Stimulated activated naive B cell treated with anti-CD40 and anti-IgM and Interleukin-4, amounts not matched to agents 10 μg/mL and 1 μg/mL and 100 μg/mL, for 72 hours (primary cell): ENCODE measurements at places on chromosomes 2 and 18.

- DNase-seq = no peak
Measured at GRCh38 chr18:845152-845819, 33.2 kb upstream of the YES1 start.

- DNase-seq = no peak
Measured at GRCh38 chr2:71082402-71083252, 14.2 kb downstream of the NAGK start.

DNA sequence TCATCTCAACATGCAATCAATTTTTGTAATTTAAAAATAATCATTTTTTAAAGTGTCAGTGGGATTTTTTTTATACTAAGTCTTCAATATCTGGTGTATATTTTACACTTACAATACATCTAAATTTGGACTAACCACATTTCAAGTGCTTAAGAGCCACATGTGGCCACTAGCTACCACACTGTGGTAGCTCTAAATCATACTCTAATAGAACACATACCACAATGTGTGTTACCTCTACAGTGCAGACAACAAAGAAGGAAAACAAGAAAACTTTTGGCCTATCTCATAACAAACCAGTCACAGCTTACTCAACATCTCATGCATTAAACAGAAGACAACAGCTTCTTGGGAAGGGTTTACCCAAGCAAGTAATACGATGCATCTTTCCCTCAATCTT is 24.5 kb downstream of the PIAS2 start:
- no peak for DNase-seq

GRCh38 chr18:28494151-28494550 is 317.2 kb upstream of the CDH2 start:
- DNase-seq = no peak

- no peak for DNase-seq
Measured at GRCh38 chr2:187541086-187542085, 12.8 kb downstream of the TFPI start.

DNA sequence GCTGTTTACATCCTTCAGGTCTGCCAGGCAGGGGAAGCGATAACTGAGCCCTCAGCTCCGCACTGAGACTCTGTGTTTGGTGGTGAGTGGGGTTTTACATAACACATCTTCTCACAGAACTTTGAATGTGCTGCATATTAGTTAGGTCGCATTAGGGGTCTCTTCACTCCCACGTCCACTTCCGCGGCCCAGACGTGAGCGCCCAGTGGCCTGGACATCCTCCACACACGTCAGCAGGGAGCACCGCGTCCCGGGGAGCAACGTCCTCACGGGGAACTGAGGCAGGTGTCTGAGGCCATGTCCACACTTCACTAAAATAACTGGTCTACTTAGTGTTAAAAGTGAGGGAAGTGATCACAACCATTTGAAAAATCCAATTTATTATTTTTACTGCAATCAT is 100.4 kb upstream of the SATB2 start:
- DNase-seq = no peak

GRCh38 chr2:241905716-241906377 is 36.3 kb downstream of the RTP5 start:
- no peak for DNase-seq

DNA sequence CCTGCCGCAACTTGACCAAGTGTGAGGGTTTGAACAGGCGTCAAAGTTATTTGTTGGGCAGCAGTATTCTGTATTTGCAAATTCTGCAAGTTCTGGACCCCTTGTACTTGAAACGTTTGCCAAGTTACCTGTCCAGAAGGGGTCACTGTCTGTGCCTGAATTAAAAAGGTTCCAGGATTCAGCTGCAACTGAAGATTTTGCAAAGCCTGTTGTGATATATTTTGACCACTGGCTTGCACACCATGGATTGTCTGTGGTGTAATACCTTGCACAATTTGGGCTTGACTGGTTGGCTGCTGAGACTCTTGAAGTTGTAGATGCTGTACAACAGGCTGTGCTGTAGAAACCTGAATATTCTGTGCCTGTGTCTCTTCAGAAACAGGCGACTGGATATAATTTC is 10.2 kb downstream of the SP3 start:
- DNase-seq = no peak

DNA sequence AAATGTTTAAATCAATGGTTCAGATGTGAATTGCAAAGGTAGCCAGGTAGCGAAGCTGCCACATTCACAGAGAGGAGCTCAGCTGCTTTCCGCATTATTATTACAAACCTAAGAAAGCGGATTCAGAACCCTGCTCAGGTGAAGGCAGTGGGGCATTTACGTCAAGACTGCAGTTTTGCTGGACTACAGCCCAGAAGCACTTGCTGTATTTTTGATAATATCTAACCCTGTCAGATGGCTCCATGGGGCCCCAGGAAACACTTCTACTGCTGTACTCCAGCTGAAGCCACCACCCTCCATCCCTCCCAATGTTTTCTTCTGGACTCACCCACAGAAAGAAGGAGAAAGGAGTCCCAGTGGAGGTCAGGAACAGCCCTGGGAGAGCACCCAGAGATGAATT is 96.9 kb downstream of the TPO start:
- DNase-seq = no peak

- DNase-seq = no peak
Measured at GRCh38 chr18:51068105-51068504, 38.1 kb downstream of the SMAD4 start.

GRCh38 chr18:61865466-61866175 is 27.2 kb downstream of the RNF152 start:
- DNase-seq = no peak

DNA sequence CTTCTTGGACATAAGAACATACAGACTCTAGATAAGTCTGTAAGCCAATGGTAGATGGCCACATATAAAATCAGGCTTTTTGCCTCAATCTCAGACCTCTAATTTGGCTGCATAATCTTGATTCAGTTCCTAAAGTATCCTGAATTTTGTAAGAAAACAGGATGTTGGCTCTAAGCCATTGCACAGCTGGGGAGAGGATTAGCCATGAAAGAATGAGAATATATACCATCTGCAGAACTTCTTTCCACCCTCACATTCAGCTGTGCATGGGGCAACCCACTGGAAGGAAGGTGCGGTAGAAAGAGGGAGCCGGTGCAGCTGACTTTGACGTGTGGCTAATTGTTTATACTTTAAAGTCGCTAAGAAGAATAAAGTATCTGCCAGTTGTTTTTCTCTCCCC is 1061.6 kb upstream of the FAM98A start:
- no peak for DNase-seq

DNA sequence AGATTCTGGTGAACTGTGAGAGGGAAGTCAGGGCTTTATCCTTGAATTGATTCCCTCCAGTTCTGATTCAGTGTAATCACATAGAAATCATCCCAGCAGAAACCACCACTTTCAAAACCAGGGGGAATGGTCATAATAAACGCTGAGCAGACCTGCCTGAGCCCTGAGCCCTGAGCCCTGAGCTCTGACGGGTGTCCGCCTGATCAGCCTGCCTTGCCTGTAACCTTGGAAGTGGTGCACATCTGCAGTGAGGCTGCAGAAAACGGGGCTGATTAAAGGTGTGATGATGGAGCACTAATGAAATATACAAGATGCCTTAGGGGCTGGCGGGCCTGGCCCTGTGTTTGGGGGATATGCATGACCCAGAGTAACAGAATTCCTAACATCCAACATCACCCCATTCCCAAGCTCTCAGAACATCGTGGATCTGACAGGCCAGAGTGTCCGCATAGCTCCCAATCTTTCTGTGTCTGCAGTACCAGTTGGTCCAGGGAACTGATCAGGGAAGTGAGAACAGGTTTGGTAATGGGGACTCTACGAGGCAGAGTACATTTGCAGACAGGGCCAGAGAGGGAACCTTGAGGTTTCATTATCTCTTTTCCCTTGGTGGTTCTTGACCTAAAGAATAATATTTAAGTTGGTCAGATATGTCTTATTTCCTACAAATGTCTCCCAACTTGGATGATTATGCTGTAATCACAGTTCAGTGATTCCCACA is 37.8 kb downstream of the KCTD18 start:
- DNase-seq = peak; percentile 14

DNA sequence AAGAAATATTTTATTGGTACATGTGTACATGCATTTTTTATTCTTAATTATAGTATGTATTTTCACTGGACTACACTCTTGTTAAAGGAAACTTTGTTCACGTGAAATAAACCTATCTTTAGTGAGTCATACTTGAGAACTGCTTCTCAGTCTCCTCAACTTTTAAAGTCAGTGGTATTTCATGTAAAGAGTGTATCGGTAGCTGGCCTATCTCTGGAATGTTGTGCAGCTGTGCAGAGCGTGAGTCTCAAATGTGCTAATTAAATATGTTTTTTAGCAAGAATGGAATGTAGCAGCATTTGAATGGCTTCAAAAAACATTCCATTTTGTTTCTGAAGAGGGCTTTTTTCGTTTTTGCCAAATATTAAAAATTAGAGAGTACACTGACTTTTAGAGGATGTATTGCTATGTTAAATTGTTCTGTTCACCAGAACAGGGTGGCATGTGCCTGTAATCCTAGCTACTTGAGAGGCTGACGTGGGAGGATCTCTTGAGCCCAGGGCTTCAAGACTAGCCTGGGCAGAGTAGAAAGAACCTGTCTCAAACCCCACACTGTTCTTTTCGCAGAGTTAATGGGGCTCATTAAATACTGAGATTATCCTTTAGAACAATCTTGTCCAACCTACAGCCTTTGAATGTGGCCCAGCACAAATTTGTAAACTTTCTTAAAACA is 14.3 kb downstream of the SPTBN1 start:
- no peak for DNase-seq

GRCh38 chr2:135862718-135863117 is 13.5 kb downstream of the MCM6 start:
- DNase-seq = no peak
